GM23338 (cell line): ENCODE measurements at places on chromosomes 13 and 19.

DNA sequence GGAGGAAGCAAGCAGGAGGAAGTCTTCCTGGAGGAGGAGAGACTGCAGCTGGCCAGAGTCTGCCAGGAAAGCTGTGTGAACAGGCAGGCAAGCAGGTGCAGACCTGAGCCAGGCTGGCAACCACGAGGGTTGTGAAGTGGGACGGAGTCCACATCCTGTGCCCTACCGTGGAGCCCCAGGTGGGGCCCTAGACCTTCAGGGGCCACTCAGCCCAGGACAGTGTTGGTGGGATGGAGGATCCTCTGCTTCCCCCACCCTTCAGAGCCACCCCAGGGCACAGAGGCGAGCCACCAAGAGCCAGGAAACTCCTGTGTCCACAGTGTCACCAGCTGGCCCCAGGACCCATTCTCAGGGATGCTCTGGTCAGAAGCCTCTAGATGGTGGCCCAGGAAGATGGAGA is 8.4 kb upstream of the VSTM2B start:
- no peak for DNase-seq

GRCh38 chr19:54352546-54352945 is 12.2 kb downstream of the LAIR1 start:
- no peak for DNase-seq

DNA sequence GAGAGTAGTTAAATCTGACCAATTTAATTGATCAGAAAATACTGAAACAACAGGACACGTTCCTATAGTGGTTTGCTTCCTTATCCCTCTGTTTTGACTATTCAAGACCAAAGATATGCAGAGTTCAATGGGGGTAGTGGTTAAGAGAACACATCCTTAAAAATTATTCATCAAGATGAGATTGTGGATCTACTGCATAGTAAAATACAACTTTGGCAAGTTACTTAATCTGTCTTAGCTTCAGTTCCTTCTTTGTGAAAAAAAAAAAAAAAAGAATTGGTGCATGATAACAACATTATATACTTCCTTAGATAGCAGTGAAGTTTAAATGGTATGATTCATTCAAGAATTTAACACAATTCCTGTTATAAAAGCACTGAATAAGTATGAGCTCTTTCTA is 552.1 kb downstream of the DCT start:
- DNase-seq: no peak

- DNase-seq: no peak
These were observed 133.4 kb downstream of the NDFIP2 start for GRCh38 chr13:79614250-79614918.

GRCh38 chr13:84366506-84366905 is 484.2 kb upstream of the SLITRK1 start:
- DNase-seq: peak; percentile 0

GRCh38 chr19:47697863-47698609 is 15.2 kb upstream of the EHD2 start:
- DNase-seq: peak; percentile 95

GRCh38 chr13:110445722-110446574 is 115.6 kb downstream of the RAB20 start:
- no peak for DNase-seq

GRCh38 chr13:44806826-44807225 is 182.4 kb downstream of the NUFIP1 start:
- no peak for DNase-seq

- DNase-seq: no peak
These were observed 394.7 kb upstream of the KLF12 start for GRCh38 chr13:74528734-74529513.

DNA sequence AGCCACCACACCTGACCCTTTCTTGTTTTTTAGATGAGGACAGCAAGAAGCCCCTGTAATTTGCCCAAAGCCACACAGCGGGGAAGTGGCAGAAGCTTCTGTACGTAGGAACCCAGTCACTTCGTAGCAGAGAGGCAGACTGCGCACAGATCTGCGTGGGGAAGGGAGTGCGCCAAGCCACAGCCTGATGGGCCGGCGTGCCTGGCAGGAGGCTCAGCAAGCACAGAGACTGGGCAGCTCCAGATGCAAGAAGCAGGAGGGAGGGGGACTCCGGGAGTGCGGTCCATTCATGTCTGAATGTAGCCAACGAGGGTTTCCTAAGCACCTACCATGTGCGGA is 347 bp upstream of the TJP3 start:
- DNase-seq: no peak

GRCh38 chr19:18119013-18119716 is 21.6 kb downstream of the MAST3 start:
- no peak for DNase-seq

GRCh38 chr13:43874504-43875092 is 4.9 kb downstream of the CCDC122 start:
- peak; percentile 31 for DNase-seq

DNA sequence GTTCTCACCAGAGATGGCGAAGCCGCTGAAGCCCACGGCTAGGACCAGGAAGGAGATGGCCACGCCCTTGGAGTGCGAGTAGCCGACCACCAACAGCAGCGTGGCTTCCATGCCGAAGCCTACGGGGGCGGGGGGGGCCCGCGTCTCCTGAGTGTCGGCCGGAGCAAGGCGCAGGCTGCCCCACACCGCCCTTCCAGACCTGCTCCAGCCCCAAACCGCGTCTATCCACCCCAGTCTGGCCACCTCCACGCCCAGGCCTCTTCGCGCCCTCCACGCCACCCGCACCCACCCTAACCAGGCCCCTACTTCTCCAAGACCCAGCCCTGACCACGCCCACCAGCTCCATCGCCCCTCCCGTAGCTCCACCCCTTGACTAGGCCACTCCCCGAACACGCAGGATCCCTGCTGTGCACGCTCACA is 6.2 kb downstream of the GFY start:
- DNase-seq: no peak

GRCh38 chr13:100564444-100565223 is 24.0 kb downstream of the GGACT start:
- no peak for DNase-seq

GRCh38 chr13:107118506-107118905 is 550.6 kb upstream of the ARGLU1 start:
- no peak for DNase-seq

DNA sequence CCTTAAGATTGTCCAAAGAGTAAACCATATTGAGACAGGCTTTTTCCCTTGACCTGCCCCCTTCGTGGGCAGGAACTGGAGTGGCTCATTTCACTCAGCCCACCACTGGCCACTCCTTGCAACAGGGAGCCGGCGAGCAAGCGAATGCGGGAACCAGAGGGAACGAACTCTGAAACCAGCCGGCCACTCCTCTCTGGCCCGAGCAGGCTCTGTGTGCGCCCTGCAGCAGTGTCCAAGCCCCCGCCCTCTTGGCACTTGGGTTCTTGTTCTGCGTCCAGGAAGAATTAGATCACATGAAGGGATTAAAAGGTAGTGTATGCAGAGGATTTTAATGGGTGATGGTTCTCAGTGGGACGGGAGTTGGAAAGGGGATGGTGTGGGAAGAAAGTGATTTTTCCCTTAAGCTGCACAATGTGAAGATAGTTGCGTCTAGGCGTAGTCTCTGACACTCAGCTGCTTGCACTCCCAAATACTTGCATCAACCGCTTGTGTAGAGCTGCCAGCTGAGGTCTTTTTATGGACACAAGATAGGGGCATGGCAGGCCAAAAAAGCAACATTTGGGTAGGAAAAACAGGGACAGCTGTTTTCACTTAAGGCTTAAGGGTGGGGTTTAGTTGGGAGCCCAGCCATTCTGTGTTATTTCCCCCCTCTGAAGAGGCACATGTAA is 1209.7 kb upstream of the PCDH20 start:
- DNase-seq: no peak

DNA sequence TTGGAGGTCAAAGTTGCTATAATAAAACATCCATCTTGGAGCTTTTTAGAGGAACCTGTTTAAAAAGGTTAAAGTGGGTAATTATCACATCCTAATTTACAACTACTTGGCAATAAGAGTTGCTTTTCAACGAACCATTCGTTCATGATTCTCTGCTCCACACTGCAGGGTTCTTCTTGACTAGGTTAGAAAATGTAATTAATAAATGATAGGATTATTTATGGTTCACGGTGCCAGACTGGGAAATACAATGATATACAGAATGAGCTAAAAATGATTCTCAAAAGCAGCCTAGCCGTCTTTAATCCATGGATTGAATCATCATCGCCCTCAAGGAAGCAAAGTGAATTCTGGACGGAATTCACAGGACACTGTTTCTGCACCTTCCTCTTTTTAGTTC is 291.2 kb downstream of the TEX29 start:
- DNase-seq: no peak

GRCh38 chr13:23828866-23829265 is 60.3 kb downstream of the MIPEP start:
- DNase-seq: no peak

GRCh38 chr19:52138983-52139251 is 821 bp downstream of the ZNF616 start:
- no peak for DNase-seq

GRCh38 chr13:111911121-111911720 is 155.7 kb upstream of the SOX1 start:
- no peak for DNase-seq

DNA sequence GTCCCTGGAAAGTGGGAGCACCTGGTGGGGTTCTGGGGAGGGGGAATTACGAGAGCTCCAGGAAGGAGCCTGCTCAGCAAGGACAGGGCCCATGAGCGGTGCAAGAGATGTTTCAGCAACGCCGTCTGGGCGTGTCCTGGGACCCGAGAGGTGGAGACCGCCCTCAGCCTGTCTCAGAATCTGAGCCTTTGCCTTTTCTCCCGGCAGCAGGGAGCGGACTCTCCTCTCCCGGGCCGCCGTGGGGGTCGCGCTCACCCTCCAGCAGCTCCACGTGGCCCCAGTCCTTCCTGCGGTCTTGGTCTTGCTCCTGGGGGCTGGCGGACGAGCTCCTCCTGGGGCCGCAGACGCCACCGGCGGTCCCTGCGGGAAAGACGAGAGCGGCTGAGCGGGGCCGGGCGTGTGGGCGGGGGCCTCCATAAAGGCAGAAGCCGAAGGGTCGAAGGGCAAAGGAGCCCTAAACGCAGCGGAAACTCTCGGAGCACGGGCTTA is 714 bp downstream of the POLRMT start:
- peak; percentile 72 for DNase-seq

DNA sequence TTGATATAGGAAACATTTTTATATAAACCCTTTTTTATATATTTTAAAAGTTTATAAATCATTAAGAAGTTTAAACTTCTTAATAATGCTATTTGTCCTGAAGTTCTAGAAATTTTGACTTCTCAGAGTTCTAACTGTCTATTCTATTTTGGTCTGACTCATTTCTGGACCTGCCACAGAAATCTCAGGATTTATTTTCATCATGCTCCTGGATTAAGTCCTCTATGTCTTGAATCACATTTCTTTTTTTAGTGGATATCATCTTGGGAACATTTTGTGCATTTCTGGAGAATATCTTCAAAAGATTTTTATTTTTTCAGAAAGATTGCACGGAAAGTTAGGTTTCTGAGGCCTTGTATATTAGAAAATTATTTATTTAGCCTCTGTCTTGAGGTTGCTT is 289.1 kb downstream of the NDFIP2 start:
- DNase-seq: peak; percentile 8

- no peak for DNase-seq
These were observed 127.5 kb downstream of the KCTD12 start for GRCh38 chr13:76758738-76759137.

GRCh38 chr13:85970727-85971126 is 171.5 kb upstream of the SLITRK6 start:
- no peak for DNase-seq

GRCh38 chr19:51392701-51393100 is 2.3 kb upstream of the C19orf84 start:
- no peak for DNase-seq

GRCh38 chr19:18290302-18291018 is 9.0 kb upstream of the JUND start:
- no peak for DNase-seq

GRCh38 chr19:46977548-46977947 is 42.1 kb upstream of the NPAS1 start:
- no peak for DNase-seq

DNA sequence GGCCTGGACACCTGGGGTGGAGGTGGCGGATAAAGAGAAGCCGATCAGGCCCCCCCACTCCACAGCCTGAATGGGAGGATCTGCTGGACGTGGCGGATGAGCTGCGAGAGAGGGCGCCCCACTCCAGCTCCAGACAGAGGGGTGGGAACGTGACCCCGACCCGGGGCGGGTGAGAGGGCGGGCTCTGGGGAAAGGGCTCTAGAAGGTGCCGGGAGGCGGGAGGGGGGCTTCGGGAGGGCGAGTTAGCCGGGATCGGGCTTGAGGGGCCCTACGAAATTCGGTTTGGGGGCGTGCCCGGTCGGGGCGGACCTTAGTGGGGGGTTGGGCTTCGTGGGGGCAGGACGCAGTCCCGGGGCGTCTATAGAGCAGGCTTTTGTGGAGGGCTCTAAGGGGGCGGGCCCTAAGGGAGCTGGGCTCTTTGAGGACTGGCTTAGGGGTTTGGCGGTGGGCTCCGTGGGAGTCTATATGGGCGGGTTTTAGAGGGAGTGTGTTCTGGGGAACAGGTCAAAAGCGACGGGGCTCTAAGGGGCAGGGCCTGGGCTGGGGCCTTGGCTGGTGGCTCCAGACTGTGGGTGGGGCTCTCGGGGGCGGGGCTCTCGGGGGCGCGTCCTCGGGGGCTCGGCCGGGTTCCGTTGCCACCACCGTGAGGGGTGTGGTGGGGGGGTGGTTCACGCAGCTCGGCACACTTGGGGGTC is 4.1 kb upstream of the NANOS3 start:
- DNase-seq: peak; percentile 95

GRCh38 chr13:102682211-102682610 is 12.6 kb downstream of the METTL21C start:
- DNase-seq: no peak

DNA sequence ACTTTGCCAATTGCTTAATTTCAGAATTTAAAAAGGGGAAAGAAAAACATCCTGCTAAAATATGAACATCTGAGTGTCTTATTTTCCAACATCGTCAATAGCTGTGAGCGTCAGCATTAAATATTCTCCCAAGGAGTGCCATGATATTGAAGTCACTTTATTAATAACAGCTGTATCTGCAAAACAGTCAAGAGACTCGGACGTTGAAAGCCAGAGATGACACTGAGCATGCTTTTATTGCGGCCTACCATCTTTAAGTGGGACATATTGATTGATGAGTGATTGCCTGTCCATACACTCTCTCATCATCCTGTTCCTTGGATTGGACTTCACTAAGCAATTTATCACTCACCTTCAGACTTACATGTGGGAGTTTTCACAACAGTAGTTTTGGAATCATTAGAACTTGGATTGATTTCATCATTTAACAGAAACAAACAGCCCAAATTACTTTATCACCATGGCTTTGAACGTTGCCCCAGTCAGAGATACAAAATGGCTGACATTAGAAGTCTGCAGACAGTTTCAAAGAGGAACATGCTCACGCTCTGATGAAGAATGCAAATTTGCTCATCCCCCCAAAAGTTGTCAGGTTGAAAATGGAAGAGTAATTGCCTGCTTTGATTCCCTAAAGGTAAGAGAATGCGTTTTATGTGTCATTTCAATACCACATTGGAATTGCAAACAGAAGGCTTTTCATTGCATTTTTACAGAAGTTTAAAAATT is 53.8 kb downstream of the MBNL2 start:
- DNase-seq: no peak

DNA sequence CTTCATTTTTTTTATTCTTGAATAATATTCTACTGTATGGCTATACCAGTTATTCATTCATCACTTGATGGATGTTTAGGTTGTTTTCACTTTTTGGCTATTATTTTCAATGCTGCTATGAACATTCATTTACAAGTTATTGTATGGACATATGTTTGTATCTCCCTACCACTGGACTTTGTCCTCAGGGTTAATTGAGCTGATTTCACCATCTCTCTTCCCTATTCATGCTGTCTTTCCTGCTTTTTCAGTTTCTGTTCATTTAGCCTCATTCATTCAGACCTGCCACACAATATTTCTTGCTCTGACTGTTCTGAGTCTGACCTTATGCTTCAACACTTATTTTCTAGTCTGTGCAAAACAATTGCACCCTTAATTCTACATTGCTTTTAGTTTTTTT is 12.3 kb upstream of the C1QTNF9B start:
- no peak for DNase-seq
